ENCODE measurements at places on chromosomes 2 and 18. TPM values are rescaled to one million over a fixed set of nuclear protein-coding genes. Genes with fewer than 3 reads are reported as not detected.
A peak's percentile ranks its signal among the peaks of the same experiment; 100 is the strongest.

CXCR2 gene
- 0.11 TPM for total RNA-seq

DNA sequence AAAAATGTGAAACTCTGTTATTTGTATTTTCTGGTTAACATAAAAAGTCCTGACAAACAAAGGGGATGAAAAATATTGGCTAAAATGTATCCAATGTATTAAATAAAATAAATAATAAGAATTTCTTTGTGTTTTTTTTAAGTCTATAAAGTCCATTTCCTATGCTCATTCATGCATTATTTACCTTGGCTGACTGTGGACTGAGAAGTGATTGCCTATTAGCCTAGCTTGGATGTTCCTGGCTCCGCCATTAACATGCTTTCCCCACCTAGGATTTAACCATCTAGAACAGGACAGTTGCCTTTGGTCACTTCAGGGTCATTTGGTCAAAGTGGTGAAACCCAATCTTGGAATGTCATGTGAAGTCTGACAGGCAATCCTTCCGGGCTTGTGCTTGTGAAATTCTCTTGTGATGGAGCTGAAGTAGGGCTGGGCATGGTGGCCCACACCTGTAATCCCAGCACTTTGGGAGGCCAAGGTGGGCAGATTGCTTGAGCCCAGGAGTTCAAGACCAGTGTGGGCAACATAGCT lies 60.4 kb upstream of the TANC1 start:
- DNase-seq: peak; percentile 60

SULT1C4 gene
- 4.3 TPM for total RNA-seq

ECEL1 gene
- 0.66 TPM for total RNA-seq

DNA sequence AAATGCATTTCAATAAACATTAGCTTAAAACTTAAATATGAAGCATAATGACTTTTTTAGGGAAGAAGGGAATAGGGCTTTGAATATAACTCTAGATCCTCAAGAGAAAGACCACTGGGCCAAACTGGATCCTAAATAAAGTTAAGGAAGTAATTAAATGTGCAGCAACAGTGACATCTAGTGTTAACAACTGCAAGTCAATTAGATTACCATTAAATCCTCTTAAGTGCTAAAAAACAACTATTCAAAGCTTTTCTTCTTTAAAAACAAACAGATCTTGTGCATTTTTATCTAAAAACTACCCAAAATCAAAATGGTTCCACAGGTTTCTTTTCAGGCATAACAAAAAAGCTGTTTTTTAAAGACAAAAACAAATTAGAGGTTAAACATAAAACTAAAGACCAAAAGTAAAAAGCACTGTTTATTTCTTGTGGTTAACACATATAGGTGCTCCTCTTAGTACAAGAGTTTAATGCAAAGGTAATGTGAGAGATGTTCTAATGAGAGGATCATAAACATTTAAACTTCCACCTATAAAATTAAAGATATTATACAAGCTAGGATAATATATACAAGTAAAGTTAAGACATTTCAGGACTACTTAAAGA lies 111.4 kb downstream of the THADA start:
- no peak for DNase-seq

- no peak for DNase-seq
Observed at GRCh38 chr2:235569837-235570236, 76.0 kb downstream of the AGAP1 start.

GRCh38 chr2:12533337-12534005 lies 183.3 kb upstream of the TRIB2 start:
- no peak for DNase-seq

- no peak for DNase-seq
Observed at GRCh38 chr18:33583901-33584300, 5.9 kb downstream of the ASXL3 start.

DNA sequence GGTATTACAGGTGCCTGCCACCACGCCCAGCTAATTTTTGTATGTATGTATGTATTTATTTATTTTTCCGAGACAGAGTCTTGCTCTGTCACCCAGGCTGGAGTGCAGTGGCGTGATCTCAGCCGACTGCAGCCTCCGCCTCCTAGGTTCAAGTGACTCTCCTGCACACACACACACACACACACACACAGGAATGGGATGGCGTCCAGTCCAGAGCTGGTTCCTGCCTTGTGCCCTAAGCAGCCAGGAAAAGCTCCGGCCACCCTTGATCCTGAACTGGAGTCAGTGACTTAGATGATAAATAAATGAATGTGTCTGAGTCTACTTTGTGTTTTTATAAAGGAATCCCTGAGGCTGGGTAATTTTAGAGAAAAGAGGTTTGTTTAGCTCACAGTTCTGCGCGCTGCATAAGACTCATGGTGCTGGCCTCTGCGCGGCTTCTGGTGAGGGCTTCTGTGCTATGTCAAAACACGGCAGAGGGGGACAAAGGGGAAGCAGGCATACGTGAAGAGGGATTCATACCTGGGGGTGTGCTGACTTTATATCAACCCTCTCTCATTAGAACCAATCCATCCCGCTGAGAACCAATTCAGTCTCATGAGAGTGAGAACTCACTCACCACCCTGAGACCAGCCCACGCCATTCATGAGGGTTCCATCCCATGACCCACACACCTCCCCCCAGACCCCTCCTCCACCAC lies 59.7 kb upstream of the PHLPP1 start:
- DNase-seq: no peak

DNA sequence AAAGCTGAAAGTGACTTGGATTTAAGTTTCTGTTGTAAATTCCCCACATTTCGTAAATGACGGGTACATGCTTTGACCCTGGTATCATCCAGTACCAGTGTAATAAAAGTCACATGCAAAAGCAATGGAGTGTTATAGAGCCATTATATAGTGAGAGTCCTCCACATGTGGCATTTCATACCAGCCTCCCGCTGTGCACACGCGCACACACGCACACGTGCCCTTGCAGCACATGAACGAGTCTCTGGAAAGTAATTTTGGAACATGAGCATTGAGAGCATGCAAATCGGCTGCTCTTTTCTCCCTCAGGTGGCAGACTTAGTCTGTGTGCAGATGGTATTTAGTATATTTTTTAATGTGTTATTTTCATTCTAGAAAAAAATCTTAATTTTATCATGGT lies 198.1 kb downstream of the ZNF407 start:
- no peak for DNase-seq

DNA sequence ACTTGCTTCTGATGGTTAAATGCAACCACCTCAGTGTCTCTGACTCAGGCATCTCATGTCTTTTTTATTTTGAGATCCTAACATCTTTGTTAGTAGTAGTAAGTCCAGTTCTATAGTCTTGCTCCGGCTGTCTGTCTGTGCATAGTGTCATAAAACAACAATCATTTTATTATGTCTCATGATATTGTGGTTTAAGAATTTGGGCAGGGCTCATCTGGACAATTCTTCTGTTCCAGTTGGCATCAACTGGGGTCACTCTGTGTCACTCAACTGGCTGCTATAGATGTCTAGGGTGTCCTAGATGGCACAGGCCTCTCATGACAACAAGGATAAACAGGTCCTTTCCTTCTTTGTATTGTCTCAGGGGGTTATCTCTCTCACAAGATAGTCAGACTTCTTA lies 299.6 kb upstream of the ZNF521 start:
- DNase-seq: no peak

LONRF2 gene
- total RNA-seq: 45.1 TPM

GRCh38 chr2:136206613-136207012 lies 88.7 kb upstream of the CXCR4 start:
- DNase-seq: peak; percentile 77

- no peak for DNase-seq
Observed at GRCh38 chr2:108961796-108962195, 27.2 kb downstream of the EDAR start.

- no peak for DNase-seq
Observed at GRCh38 chr18:57561728-57562423, 24.6 kb downstream of the FECH start.

GRCh38 chr2:237060534-237061312 lies 25.0 kb upstream of the COPS8 start:
- no peak for DNase-seq

GDF7 gene
- 7.8 TPM for total RNA-seq

- no peak for DNase-seq
Observed at GRCh38 chr2:186059096-186059495, 320.5 kb downstream of the FSIP2 start.

- DNase-seq: no peak
Observed at GRCh38 chr2:106107509-106108131, 86.5 kb downstream of the UXS1 start.

FAHD2B gene
- total RNA-seq: 24.2 TPM

- DNase-seq: no peak
Observed at GRCh38 chr2:109406301-109406700, 207.5 kb downstream of the SEPTIN10 start.

ZNF513 gene
- 8.3 TPM for total RNA-seq

GFPT1 gene
- total RNA-seq: 24.8 TPM

- DNase-seq: no peak
Observed at GRCh38 chr2:231290321-231291015, 92.0 kb downstream of the ARMC9 start.

GRCh38 chr2:100640431-100641124 lies 77.8 kb downstream of the PDCL3 start:
- no peak for DNase-seq

GAREM1 gene
- total RNA-seq: 11.6 TPM

GRCh38 chr2:119059287-119059686 lies 99.3 kb downstream of the C1QL2 start:
- no peak for DNase-seq

DNA sequence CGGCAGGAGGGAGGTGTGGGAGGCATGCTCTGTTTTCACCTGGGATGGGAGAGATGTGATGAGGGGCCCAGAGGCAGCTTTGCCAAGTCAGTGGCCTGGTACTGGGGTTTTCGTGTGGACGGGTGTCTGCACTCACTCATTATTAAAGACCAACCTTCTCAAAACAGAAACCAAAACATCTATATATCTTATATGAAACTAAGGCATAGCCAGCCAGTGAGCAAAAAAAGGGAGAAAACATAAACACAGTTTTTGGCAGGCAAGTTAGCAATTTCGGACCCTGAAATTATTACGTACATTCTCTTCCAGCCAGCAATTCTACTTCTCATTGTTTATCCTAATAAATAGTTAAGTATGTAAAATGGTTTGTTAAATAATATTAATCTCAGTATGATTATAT lies 181.1 kb upstream of the SMAD2 start:
- DNase-seq: no peak

DNA sequence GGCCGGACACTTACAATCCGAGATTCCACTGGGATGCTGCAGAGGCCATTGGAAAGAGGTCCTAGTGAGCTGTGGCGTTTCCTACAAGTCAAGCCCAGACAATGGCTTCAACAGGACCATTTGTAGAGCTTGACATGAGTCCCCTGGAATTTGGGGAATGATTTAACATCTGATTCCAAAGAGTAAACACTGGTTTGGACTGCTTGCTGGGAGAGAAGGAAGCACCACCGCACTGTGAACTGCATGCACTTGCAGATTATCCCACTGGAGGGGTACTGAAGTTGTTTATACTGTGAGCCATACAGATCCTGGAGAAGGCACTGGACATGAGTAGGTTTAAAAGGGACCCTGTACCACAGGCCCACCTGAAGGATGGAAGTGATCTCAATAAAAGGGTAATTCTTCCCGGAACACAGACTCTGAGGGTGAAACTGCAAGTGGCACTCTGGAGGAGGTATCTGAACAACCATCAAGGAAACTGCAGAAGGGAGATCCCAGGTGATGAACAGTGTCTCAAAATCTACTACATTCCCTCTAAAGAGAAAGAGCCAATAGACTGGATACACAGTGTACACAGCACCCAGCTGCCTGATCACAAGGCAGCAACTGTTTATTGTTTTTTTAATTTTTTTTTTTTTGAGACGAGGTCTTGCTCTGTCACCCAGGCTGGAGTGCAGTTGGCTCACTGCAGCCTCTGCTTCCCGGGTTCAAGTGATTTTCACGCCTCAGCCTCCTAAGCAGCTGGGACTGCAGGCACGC lies 4.3 kb upstream of the RAB6C start:
- DNase-seq: no peak

- DNase-seq: no peak
Observed at GRCh38 chr2:170123593-170123992, 54.4 kb upstream of the MYO3B start.

DNA sequence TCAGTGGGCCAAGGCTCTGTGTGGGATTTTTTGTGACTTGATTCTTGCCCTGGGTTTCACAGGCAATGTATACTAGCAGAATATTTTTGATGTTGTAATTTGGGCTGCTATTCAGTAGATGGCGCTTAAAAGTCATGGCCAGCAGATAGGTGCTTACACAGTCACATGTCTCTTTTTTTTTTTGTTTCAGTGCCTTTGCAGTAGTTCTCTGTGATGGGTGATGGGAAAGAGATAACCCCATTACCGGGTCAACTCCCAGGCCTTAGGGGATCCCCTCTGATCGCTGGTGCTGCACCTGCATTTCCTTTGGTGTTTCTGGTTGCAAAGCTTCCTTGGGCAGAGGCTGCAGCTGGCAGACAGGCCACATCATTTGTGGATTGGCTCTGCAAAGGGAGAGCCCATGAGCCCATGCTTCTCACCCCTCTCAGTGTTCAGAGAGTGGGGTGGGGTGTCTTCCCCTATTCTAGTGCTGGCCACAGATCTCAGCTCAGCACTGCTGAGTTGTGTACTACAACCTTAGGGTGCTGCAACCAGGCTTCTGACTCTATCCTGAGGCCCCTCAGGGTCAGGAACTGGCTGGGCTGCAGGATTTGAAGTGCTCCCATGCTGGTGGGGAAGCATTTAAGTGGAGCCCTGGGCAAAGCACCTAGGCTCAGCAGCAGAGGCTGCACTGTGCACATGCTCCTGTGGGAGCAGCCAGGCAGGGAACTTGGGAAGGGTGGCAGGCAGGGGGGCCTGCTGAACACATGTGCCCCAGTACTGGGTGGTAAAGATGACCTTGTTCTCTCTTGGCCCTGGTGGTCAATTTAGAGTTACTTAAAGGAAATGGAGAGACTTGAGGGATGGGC lies 219.8 kb upstream of the SPHKAP start:
- DNase-seq: no peak

CYP27A1 gene
- total RNA-seq: 26.3 TPM

DNA sequence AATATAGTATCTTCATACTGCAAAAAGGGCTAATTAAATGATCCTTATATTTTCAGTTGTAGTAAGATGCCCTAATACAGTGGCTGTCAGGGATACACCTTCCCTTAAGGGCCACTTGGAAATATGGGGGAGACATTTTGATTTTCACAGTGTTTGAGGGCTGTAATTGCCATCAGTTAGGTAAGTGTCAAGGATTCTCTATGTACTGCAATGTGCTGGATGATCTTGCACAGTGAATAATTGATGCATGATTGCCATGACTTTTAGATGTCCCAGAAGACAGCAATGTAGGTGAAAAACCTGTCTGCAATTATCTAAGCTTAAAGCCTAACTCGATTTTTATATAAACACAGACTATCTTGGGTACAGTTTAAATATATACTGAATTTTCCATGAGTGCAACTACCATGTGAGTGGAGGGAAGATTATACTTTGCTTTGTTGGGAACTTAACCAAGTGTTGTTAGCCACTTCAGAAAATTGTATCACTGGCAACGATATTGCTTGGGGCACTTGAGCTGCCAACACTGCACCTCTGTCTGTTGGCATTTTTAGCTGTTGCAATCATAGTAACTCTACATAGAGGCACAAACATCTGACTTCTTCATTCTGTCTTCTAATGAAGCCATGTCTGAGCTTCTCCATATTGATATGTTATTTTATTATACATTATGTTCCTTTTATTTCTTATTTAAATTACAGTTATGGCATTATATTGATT lies 45.2 kb downstream of the MAIP1 start:
- peak; percentile 37 for DNase-seq

GRCh38 chr2:60778352-60778751 lies 22.3 kb downstream of the PAPOLG start:
- DNase-seq: no peak

- DNase-seq: no peak
Observed at GRCh38 chr2:121408641-121409040, 122.0 kb upstream of the RNU4ATAC start.

LRPPRC gene
- 44.1 TPM for total RNA-seq

PRKAG3 gene
- not detected for total RNA-seq

Measured in esophagus muscularis mucosa (tissue), 4 donors.